ENCODE measurements at places on chromosomes 1 and 21.

DNA sequence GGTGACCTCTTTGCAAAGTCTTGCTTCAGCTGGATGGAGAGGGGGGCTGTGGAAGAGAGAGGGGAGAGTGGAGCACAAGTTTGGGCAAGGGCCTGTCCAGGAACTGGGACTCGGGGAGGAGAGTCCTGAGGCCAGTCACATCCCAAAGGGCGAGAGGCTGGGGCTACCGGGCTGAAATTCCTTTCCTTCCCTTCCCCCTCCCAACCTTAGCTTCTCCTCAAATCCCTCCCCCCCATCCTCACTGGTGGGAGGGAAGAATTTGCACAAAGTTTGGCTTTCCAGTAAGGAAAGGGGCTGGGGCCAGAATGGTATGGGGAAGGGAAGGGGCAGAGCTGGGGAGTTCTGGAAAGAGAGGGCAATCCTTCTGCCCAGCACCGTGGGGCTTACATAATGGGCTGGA is 854 bp downstream of the CNTN2 start:
- H3K27me3 ChIP-seq, result peaks cover 67% of the 10 kb centered on the region
- no peak overlapping the region for H3K4me3 ChIP-seq
- no peaks in the 10 kb centered on the region for H3K4me1 ChIP-seq
- H3K27ac ChIP-seq, result no peak overlapping the region

- peaks cover 24% of the 10 kb centered on the region for H3K27me3 ChIP-seq
- H3K27ac ChIP-seq, result no peak overlapping the region
- H3K4me1 ChIP-seq, result peaks cover 12% of the 10 kb centered on the region
- peaks cover 3% of the 10 kb centered on the region for H3K36me3 ChIP-seq
These were observed 2.9 kb downstream of the C2CD2 start for GRCh38 chr21:41950941-41951351.

DNA sequence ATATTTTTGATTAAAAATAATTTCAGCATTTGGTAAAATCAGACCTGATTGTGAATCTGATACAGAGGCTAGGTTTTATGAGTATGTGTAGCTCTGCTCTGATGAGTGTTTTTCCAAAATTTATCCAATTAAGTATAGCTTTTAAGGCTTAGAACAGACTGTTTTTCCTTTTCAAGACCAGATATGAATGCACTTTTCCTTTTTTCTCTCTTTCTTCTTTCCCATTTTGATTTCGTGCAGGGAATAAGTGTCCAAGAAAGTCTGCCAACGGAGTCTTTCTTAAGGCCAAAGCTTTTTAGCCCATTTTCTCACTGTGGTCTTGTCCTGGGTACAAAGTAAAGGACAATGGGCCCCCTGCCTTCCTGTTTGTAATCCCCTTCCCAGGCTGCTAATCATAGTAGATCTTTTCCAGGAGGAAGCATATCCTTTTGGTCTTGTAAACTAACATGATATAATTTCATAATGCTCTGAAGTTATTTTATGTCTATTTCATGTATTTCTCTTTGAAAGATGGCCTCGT is 2.9 kb downstream of the KIF1B start:
- H3K4me3 ChIP-seq, result no peak overlapping the region
- H3K36me3 ChIP-seq, result no peaks in the 10 kb centered on the region
- no peaks in the 10 kb centered on the region for H3K27me3 ChIP-seq
- no peak for DNase-seq
- H3K27ac ChIP-seq, result no peak overlapping the region

DNA sequence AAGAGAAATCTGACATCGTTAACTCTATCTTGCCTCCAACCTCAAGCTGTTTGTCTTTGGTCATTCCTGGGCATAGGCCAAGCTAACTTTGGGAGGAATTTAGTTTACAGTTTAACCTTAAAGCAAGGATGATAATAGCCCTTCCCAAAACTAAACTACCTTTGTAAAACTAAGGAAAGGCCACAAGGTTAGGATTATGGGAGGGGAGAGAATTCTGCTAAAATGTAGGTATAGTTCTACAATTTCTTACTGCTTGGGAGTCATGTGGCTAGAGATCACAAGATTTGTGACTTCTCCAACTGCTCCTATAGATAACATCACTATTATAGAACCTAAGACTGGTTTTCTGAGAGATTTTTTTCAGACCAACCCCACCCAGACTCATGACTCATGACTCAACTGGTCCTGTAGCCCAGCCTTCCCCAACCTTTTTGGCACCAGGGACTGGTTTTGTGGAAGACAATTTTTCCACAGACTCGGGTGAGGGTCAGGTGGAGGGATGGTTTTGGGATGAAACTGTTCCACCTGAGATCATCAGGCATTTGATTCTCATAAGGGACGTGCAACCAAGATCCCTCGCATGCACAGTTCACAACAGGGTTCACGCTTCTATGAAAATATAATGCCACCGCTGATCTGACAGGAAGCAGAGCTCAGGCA is 70.7 kb upstream of the MUTYH start:
- no peak overlapping the region for H3K4me3 ChIP-seq
- peaks cover 7% of the 10 kb centered on the region for H3K4me1 ChIP-seq
- no peaks in the 10 kb centered on the region for H3K36me3 ChIP-seq

DNA sequence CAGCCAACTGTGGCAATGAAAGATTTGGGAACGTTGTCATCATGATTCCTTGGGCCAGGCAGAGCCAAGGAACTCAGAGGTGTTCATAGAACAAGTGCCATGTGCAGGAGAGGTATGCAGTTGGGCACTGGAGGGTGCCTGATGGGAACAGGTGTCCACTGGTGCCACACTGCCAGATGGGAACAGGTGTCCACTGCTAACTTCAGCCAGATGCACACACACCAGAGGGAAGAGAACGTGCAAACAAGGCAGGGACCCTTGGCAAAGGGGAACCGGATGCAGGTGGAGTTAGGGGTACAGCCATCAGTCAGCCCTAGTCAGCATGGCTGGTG is 13.5 kb downstream of the OLFML2B start:
- H3K36me3 ChIP-seq, result no peaks in the 10 kb centered on the region
- H3K27me3 ChIP-seq, result peaks cover 39% of the 10 kb centered on the region
- H3K4me3 ChIP-seq, result no peak overlapping the region
- peaks cover 4% of the 10 kb centered on the region for H3K4me1 ChIP-seq
- DNase-seq, result no peak

- H3K27me3 ChIP-seq, result no peaks in the 10 kb centered on the region
- no peaks in the 10 kb centered on the region for H3K36me3 ChIP-seq
- DNase-seq, result peak; percentile 48
These were observed 2.6 kb upstream of the IRF2BP2 start for GRCh38 chr1:234612352-234613127.

GRCh38 chr1:37472281-37472680 is 2.1 kb upstream of the ZC3H12A start:
- peaks cover 40% of the 10 kb centered on the region for H3K4me1 ChIP-seq
- H3K27me3 ChIP-seq, result no peaks in the 10 kb centered on the region
- peak overlapping the region; percentile 99 for H3K27ac ChIP-seq
- DNase-seq, result no peak
- H3K36me3 ChIP-seq, result peaks cover 7% of the 10 kb centered on the region
- H3K4me3 ChIP-seq, result no peak overlapping the region

DNA sequence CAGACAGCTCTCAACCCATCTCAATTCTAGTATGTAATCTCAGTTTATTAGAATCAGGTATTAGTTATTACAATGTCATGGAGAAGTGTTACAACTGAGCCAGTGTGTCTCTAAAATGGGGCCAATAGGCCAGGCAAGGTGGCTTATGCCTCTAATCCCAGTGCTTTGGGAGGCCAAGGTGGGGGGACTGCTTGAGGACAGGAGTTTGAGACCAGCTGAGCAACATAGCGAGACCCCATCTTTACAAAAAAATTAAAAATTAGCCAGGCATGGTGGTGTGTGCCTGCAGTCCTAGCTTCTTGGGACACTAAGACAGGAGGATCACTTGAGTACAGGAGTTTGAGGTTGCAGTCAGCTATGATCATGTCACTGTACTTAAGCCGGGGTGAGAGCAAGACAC is 104.9 kb downstream of the BCAR3 start:
- no peak for DNase-seq
- H3K27ac ChIP-seq, result no peak overlapping the region
- peaks cover 2% of the 10 kb centered on the region for H3K4me1 ChIP-seq
- H3K4me3 ChIP-seq, result no peak overlapping the region
- no peaks in the 10 kb centered on the region for H3K27me3 ChIP-seq
- no peaks in the 10 kb centered on the region for H3K36me3 ChIP-seq

- H3K36me3 ChIP-seq, result no peaks in the 10 kb centered on the region
- no peak overlapping the region for H3K4me3 ChIP-seq
- H3K4me1 ChIP-seq, result no peaks in the 10 kb centered on the region
- H3K27me3 ChIP-seq, result no peaks in the 10 kb centered on the region
- DNase-seq, result no peak
These were observed 5.9 kb upstream of the ZNF124 start for GRCh38 chr1:247177755-247178154.

All from T-helper 17 cell (primary cell).